T-helper 9 cell (primary cell): ENCODE measurements at places on chromosomes 16 and 17.

DNA sequence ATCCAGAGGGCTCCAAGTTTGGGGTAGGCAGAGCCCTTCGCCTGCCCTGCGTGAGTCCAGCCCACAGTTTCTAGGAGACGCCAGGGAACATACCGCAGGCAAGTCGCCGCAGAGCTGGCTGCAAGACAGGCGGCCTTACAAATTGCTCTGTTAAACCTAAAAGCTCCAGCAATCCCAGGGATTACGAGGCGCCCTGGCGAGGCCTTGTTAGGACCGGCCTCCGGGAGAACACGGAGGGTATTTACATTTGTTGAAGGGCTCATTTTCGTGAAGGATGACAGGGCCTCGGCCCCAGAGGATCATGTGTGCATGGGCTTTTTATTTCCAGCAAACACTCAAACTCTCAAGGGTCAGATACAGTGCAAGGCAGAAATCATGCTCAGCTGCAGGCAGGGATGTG, 77.6 kb upstream of the FOXF1 start:
- no peak for DNase-seq

GRCh38 chr16:26078716-26079355, 387.1 kb downstream of the HS3ST4 start:
- no peak for DNase-seq

DNA sequence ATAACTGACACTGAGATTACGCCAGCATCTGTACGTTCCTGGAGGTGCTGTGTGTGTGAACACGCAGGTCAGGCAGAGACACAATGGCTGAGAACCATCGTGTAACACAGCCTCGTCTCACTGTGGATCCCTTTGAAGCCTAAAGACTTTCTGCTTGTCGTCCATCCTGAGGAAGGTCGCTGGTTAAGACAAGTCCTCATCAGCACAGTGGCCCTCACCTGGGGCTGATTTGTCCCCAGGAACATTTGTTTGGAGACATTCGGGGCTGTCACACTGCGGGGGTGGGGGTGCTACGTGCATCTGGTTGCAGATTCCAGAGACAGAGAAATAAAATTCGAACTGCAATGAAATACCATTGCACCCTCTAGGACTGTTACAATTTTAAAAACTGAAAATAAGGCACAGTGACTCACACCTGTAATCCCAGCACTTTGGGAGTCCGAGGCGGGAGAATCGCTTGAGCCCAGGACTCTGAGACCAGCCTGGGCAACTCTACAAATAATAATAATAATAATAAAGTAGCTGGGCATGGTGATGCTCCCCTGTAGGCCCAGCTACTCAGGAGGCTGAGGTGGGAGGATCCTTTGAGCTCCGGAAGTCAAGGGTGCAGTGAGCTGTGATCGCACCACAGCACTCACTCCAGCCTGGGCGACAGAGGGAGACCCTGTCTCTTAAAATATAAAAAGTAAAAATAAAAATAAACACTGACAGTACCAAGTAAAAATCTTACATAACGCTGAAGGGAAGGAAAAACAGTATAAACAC, 112.0 kb upstream of the METRNL start:
- no peak for DNase-seq

DNA sequence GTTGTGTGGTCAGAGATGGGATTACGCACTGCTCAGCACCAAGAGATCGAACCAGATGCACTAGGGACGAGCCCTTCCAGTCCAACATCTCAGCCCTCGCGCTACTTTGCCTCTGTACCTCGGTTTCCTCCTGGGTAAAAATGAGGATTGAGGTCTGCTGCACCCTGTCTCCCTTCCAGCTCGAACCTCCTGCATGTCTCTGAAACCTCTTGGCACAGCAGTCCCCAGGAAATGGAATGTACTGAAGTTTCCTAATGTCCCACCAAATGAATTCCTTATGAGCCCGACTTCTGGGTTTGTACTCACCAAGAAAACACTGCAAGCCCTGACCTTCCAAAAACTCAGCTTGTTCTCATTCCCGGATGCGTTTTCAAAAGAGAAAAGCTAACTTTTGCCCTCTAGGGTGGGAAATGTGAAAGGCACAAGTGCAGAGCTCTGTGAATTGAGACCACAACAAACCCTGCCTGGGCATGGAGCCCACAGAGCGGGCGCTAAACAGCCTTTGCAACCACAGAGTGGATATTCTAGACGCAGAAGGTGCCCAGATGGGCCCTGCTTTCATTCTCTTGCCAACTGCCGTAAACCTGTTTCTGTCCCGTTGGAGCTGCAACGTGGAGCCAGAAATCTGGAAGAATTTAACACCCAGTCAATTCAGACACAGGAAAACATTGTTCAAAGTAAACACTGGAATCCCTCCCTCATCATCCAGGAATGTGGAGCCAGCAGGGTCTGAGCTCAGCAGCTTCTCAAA, 10.3 kb downstream of the CDRT4 start:
- DNase-seq = no peak

DNA sequence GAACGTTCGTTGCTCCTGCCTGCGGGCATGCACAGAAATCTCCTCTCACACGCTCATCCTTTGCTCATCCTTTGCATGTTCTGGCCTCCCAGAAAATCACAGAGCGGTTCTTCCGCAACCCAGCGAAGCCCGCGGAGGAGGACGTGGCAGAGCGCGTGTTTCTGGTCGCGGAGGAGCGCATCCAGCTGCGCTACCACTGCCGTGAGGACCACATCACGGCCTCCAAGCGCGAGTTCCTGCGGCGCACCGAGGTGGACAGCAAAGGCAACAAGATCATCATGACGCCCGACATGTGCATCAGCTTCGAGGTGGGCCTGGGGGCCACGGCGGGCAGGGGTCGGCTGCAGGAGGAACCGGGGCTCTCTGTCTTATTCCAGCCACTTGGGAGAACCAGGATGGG, 9.6 kb upstream of the KATNB1 start:
- DNase-seq = no peak

DNA sequence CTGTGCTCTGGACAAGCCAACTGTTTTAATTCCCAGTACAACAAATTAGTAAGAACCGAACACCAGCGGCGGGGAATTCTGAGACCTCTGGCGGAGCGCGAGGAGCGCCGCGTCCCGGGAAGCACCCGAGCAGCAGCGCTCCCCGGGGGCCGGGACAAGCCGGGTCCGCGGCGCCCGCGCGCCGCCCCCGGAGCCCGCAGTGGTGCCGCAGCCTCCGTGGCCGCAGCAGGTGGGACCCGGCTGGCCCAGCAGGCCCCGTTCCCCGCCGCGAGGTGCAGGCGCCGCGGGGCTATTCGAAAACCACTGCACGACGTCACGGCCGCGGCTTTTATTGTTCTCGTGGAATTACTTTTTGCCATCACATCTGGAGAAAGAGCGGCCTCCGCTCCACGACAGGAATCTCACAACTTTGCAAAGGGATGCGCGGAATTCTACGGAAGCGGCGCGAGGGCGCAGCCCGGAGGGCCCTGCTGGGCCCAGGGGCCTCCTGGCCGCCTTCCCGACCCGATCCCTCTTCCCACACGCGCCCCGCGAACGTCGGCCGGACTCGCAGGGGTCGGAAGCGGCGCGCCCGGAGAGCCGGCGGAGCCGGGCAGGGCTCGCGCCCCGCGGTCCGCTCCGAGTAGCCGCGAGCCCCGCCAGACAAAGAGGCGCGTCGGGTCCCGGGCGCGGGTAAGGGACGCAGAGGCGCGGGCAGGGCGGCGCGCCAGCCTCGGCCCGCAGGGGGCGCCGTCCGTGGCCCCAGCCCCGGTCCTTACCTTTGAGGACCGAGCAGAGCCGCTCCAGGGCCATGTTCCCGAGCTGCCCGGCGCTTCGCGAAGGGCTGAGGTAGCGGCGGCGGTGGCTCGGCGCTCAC, 696 bp downstream of the NETO2 start:
- DNase-seq = peak; percentile 48

DNA sequence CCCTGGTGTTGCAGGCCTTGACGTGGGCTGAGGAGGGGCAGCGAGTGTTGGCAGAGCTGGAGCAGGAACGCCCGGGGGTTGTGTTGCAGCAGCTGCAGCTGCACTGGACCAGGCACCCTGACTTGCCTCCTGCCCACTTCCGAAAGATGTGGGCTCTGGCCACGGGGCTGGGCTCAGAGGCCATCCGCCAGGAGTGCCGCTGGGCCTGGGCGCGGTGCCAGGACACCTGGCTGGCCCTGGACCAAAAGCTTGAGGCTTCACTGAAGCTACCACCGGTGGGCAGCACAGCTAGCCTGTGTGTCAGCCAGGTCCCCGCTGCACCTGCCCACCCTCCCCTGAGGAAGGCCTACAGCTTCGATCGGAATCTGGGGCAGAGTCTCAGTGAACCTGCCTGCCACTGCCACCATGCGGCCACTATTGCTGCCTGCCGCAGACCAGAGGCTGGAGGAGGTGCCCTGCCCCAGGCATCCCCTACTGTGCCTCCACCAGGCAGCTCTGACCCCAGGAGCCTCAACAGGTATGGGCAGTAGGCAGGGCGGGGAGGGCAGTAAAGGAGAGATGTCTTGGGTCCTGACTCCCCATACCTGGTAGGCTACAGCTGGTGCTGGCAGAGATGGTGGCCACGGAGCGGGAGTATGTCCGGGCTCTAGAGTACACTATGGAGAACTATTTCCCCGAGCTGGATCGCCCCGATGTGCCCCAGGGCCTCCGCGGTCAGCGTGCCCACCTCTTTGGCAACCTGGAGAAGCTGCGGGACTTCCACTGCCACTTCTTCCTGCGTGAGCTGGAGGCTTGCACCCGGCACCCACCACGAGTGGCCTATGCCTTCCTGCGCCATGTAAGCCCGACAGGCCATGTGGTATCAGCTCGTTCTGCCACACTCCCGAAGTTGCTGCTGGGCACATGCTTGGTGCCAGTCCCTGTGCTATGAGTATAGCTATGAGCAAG, 5.6 kb downstream of the PLEKHG4 start:
- no peak for DNase-seq
